ENCODE measurements at places on chromosomes 12 and 14. TPM values are rescaled to one million over a fixed set of nuclear protein-coding genes. Genes with fewer than 3 reads are reported as not detected.
A peak's percentile ranks its signal among the peaks of the same experiment; 100 is the strongest.

DNA sequence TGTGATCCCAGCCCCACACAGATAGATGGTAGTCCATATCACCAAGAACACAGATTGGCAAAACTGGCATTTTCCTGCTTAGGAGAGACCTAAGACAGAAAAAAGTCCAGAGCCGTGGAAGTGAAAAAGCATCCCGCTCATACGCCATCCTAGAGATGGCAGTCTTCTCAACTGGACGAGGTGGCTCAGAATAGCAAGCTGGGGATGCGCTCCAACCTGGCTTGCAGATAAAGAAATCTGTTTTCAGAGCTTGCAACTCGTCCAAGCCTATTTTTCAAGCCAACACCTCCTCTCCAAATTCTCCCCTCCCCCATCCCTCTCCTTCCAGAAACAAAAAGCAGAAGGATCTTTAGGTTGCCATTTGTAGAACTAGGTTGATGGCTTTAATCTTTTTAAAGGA, 74.3 kb upstream of the OTX2 start:
- no peak for DNase-seq

GRCh38 chr12:19411234-19412204, 27.8 kb upstream of the AEBP2 start:
- DNase-seq = no peak

GRCh38 chr14:47746986-47747385, 71.6 kb upstream of the MDGA2 start:
- DNase-seq = no peak

DNA sequence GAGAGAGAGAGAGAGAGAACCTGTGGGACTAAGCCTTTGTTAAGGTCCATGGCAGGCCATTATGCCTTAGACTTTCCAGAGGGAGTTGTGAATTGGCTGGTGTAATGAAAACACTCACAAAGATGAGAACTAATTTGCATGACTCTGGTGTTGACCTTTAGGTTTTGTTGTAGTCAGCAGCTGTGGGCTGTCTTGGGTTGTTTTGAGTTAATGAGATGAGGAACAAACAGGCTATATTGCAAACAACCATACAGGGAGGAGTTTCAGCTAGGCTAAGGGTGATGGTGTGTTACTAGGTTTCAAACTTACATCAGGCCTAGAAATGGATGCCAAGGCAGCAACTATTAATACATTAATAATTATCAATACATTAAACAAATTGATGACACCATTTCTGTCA, 26.3 kb downstream of the ATXN7L3B start:
- no peak for DNase-seq

The ANG gene
- 44.4 TPM for total RNA-seq

DNA sequence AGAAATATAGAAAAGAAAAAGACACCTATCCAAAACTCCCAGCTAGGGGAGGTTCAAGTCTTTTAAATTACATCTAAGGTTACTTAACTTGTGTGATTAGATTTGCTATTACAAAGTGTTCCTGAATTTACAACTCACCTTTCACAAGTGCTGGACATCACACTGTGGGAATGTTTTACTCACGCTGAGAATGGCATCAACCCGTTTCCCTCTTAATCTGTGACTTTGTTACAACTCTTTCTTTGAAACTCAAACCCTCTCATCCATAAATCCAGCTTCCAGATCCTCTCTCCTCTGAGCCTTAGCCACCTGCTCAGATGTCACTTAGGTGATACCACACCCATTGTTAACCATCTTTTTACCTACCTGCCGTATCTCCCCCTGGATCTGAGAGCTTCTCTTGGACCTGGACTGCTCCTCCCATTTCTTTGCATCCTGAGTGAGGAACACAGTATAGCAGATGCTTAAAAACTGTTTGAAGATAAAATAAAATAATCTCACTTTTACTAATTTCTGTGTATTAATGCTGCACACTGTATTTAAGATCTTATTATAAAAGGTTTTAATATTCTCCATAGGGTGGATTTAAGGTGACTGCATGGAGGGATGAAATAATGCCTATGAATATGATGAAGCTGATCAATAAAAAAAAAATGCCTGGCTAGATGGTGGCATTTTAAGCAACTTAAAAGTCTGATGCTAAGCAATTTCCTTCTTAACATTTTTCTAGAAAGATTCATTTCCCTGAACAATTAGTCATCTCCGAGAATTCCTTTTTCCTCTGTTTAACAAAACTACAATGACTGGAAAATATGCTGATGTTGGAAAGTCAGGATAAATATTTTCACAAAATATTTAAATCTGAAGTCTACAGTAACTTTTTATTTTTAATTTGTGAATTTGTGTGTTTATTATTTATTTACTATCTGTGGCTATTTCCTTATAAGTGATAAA, 39.1 kb upstream of the NAP1L1 start:
- no peak for DNase-seq

DNA sequence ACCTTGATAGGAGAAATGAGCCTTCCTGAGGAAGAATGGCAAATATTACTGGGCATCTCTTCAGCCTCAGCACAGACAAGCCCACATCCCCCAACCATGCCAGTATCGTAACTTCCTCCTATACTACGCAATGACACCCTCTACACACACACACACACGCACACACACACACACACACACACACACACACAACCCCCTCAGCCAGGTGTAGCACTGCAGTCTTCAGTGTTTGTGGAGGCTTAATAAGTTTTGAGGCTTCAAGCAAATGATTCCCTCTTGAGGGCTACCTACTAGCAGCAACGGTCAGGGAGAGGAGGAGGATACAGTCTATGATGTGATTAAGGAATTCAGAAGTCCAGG, 1.6 kb downstream of the DGKA start:
- DNase-seq = no peak

The GLT8D2 gene
- total RNA-seq = 18.2 TPM

GRCh38 chr12:78719721-78720120, 144.9 kb upstream of the SYT1 start:
- DNase-seq = no peak

The PPP1R1A gene
- total RNA-seq = 25.2 TPM

The CRY1 gene
- 40.4 TPM for total RNA-seq

The CCDC197 gene
- not detected for total RNA-seq

The NAV3 gene
- total RNA-seq = 6.8 TPM

The RDH16 gene
- 1.1 TPM for total RNA-seq

- DNase-seq = no peak
Observed at GRCh38 chr14:102917469-102918211, 4.8 kb upstream of the AMN start.

DNA sequence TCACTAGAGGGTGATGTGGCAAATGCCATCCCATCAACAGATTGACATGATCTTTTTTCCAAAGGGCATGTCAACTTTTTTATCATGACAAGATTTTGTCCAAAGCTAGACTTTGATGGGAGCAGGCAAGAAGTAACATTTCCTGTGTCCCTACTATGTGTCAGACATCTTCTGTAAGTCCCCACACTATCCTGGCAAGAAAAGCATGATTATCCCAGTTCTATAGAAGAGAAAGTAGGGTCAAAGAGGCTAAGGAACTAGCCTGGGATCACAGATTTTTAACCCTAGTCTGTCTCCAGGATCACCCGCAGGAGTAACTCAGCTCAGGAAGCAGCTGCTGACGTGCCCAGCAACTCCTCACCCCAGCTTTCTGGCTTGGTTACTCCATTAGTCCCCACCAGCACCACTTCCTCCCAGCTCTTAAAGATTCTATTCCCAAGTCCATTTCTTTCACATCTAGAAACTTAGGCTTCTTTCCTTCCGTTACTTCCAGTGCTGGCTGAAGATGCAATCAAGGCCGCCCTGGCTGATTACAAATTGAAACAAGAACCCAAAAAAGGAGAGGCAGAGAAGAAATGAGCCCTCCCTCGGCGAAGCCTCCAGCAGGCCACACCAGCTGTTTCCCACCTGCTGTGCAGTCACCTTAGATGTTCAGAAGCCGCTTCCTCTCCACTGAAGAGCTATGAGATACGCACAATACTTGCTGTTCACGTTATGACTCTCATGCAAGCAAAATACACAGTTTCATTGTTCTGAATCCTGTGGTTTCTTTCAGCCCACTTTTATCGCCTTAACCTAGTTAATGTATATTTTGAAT, 6.2 kb downstream of the ISCU start:
- no peak for DNase-seq

DNA sequence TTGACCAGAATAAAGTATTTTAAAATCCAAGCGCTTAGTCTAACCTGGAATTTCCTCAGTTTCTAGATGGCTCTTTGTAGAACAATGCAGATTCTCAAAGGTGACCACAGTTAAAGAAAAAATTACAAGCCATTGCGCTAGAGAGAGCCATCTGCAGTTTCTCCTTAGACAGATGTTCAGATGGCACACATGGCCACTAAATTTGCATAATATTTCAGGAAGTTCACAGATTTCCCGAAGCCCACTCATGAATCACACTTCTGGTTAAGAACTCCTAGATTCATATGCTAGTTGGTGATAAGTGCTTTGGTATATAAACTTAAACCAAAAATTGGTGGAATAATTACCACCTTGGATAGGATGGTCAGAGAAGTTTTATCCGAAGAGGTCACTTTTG, 749 bp downstream of the AKAP3 start:
- DNase-seq = no peak

The KRT79 gene
- not detected for total RNA-seq

The KLRC4 gene
- total RNA-seq = not detected

- DNase-seq = no peak
Observed at GRCh38 chr12:128685903-128686475, 137.8 kb downstream of the SLC15A4 start.

DNA sequence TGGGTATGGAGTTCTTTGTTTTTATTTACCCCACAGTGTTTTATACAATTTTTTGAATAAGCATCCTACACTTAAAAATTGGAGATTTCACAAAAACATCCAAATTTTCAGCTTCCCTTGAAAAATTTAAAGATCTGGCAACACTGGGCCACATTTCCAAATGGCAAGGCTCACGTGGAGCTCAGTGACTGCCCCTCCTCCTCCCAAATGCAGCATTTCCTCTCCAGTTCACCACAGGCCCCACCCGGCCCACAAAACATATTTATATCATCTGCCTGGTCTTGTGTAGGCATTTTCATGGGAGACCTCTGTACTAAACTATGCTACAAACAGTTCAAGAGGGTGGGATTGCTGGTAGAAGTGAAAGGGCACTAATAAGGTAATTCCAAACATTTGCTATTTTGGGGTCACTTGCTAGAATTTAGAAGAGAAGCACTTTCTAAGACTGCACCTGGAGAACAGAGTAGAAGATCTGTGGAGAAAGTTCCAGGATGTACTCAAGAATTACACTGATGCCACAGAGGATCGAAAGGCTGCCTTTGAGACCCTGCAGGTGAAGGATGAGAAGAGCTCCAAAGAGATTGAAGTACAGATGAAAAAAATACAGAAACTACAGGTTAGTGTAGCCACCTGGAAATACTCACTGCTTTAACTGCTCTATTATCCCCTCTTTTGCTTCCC, 7.3 kb downstream of the FKBP11 start:
- DNase-seq = no peak

The BMAL2 gene
- total RNA-seq = 3.2 TPM

DNA sequence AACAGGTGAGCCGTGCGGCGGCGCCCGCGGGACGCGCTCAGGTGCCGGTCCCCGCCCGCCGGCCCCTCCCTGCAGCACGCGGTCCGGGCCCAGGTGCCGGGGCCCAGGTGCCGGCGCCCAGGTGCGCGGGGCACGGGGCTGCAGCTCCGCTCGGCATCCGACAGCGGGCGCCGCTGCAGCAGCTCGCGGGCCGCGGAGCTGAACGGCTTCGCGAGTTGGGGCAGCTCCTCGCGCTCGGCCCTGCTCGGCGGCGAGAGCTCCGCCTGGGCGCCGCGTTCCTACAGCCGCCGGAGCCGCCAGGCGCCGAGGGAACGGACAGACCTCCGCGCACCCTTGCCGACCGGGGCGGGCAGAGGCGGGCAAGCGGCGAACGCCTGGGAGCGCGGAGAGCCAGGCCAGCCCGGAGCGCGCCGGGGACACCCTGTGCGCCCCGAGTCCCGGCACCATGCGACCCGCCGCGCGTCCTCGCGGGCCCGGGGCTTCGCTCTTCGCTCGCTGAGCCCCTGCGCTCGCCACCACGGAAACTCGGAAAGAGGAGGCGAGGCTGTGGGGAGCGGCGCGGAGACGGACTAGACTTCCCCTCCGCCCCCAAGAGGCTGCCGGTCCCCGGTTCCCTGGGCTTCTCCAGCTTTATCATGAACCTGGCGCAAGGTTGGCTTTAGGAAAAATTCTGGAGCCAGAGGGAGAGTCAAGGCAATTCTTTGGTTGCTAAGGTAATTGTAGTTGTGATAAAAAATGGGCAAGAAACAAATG, at the start of gene RGS6:
Gene RGS6, plus strand, starts transcription at position 201 of the 753 bp plus-strand sequence.
- DNase-seq = no peak

The REP15 gene
- 0.82 TPM for total RNA-seq

- peak; percentile 74 for DNase-seq
Observed at GRCh38 chr14:63727231-63727735, 582 bp downstream of the SGPP1 start.

DNA sequence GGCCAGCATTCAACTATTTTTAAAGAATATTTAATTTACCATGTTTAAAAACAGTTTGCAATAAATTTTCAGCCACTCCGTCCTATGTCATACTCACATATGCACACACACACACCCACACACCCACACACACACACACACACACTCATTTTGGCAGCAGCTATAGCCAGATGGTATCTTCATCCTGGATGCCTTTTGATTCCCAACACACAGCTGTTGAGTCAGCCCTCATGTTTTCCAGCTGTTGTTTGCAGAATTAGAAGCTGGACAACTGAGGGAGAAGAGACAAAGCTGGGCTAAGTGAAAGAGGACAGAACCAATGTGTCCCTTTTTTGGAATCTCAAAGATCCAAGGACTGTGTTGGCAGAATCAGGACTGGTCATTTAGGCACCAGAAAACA, 80.0 kb upstream of the EGLN3 start:
- DNase-seq = no peak

- DNase-seq = no peak
Observed at GRCh38 chr14:54447231-54447692, 6.1 kb upstream of the CNIH1 start.

GRCh38 chr14:71324767-71325272, 417.6 kb downstream of the PCNX1 start:
- no peak for DNase-seq

The KRT6A gene
- total RNA-seq = not detected

GRCh38 chr12:89975574-89975973, 266.9 kb upstream of the ATP2B1 start:
- no peak for DNase-seq

DNA sequence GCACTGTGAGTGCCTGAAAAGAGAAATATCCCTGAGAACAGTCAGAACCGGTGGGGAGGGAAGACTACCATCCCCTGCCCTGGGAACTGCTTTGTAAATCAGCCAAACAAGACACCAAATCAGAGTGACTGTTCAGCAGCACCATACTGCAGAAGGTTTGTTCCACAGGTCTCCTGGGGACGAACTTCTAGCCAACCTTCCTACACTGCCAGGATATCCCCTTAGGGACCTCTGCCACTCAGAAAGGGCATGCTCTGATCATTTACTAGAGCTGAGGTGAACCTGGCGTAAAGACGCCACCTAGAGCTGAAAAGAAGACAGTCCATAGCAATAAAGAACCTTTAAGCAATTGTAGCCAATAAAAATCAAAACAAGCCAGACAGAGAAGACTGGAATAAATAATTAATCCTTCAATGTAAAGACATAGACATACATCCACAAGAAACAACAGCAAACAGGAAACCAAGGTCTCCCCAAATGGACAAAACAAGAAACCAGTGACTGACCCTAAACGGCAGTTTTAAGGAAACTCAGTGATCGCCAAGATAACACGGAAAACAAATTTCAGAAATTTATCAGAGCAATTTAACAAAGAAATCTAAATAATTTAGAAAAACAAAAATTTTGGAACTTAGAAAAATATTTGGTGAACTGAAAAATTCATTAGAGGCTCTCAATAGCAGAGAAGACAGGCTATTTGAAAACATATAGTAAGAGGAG, 228.1 kb upstream of the AMIGO2 start:
- no peak for DNase-seq

GRCh38 chr12:64236549-64236948, 14.5 kb upstream of the KICS2 start:
- DNase-seq = no peak
